ENCODE measurements at places on chromosomes 6 and 20.

DNA sequence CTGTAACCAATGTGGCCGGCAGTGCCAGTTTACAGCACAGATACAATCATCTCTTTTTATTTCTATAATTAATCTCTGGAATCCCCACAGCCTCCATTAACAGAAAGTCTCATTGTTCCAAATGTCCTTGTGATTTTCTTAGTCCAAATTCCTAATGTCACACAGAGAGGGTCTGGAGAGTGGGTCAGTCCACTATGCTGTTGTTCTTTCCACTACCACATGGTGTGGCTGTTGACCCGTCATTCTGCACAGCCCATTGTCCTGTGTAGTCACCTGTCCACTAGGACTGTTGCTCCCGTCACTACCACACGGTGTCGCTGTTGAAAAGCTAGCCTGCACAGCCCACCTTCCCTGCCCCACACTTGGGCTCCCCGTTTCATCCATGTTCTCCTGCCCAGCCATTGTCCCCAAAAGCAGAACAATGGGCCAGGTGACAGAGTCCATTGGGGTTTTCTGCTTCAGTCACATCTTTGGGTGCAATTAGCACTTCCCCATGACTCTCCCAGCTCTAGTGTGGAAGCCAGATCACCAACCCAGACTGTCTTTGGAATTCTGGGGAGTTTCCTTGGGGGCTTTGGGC lies 8.6 kb upstream of the LBP start:
- peaks cover 6% of the 10 kb centered on the region for H3K27me3 ChIP-seq
- no peak for DNase-seq
- H3K36me3 ChIP-seq: no peaks in the 10 kb centered on the region
- no peak overlapping the region for H3K4me3 ChIP-seq

DNA sequence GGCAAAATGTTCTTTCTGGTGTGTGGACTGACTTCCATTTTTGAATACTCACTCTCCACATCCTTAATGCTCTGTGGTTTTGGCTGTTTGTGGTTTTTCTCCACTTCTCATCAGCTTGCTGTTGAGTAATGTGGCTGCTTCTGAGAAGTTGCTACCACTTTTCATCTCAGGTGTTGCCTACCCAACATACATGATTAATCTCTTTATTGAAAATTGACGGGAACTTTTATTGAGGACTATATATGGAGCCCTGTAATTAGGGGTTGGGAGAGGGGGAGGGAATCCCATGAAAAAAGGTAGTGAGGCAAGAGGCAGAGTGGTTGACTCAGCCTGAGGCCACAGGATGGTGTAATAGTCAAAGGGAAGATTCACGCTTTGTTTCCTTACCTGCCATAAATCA lies 17.6 kb downstream of the IL22RA2 start:
- no peaks in the 10 kb centered on the region for H3K27me3 ChIP-seq
- H3K27ac ChIP-seq: no peak overlapping the region
- no peak overlapping the region for H3K4me3 ChIP-seq

DNA sequence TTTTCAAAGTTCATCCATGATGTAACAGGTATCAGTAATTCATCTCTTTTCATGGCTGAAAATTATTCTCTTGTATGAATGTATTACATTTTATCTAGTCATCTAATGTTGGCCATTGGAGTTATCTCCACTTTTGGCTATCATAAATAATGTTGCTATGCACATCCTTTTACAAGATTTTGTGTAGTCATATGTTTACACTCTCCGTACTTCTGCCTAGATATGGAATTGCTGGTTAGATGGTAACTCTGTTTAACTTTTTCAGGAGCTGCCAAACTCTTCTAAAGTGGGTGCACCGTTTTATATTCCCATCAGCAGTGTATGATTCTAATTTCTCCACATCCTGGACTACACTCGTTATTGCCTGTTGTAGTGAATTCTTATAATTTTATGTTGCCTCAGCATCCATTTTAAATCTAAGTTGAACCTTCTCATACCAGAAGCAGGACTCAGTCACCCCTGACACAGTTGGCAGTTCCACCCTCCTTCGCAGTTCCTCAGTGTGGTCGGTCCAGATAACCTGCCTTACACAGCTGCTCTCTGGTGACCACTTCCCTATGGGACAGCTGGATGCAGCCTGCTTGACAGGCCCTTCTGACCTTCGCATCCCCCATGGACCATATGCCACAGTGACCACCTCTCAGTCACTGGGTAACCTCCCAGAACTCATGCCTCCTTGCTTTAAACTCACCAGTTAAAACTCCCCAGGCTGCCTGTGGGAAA lies 33.9 kb downstream of the KIZ start:
- H3K4me3 ChIP-seq: no peak overlapping the region
- no peaks in the 10 kb centered on the region for H3K4me1 ChIP-seq
- no peaks in the 10 kb centered on the region for H3K27me3 ChIP-seq
- H3K27ac ChIP-seq: no peak overlapping the region
- peaks cover 10% of the 10 kb centered on the region for H3K36me3 ChIP-seq

- peaks cover 13% of the 10 kb centered on the region for H3K36me3 ChIP-seq
- no peak overlapping the region for H3K27ac ChIP-seq
- H3K4me3 ChIP-seq: no peak overlapping the region
- no peaks in the 10 kb centered on the region for H3K27me3 ChIP-seq
Measured at GRCh38 chr6:2790588-2791449, 25.6 kb downstream of the WRNIP1 start.

GRCh38 chr6:95629551-95629950 lies 52.2 kb downstream of the MANEA start:
- no peaks in the 10 kb centered on the region for H3K27me3 ChIP-seq
- no peak for DNase-seq
- no peak overlapping the region for H3K4me3 ChIP-seq
- no peaks in the 10 kb centered on the region for H3K36me3 ChIP-seq
- no peaks in the 10 kb centered on the region for H3K4me1 ChIP-seq

GRCh38 chr20:13288357-13288756 lies 67.3 kb downstream of the ISM1 start:
- H3K4me3 ChIP-seq: no peak overlapping the region
- peaks cover 3% of the 10 kb centered on the region for H3K27me3 ChIP-seq
- DNase-seq: no peak

GRCh38 chr6:133097208-133097607 lies 143.9 kb upstream of the EYA4 start:
- H3K4me3 ChIP-seq: no peak overlapping the region
- no peaks in the 10 kb centered on the region for H3K27me3 ChIP-seq
- no peak for DNase-seq
